Activated T-cell treated with anti-CD3 and anti-CD28 coated beads for 24 hours (primary cell): ENCODE measurements at places on chromosomes 1 and 21.
A peak's percentile ranks its signal among the peaks of the same experiment; 100 is the strongest.

DNA sequence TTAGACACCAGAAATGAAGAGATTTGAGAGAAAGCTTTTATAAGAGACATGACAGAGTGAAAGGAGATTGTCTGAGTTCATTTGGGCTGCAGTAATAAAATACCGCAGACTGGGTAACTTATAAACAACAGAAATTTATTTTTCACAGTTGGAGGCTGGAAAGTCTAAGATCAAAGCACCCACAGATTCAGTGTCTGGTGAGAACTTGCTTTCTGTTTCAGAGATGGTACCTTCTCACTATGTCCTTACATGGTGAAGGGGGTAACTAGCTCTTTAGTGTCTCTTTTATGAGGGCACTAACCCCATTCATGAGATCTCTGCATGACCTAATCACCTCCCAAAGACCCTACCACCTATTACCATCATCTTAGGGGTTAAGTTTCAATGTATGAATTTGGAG is 30.9 kb upstream of the FCRL4 start:
- no peak for DNase-seq

- DNase-seq, result no peak
These were observed 27.7 kb downstream of the CD34 start for GRCh38 chr1:207883104-207883651.

GRCh38 chr1:51686450-51686849 is 69.6 kb downstream of the OSBPL9 start:
- no peak for DNase-seq

DNA sequence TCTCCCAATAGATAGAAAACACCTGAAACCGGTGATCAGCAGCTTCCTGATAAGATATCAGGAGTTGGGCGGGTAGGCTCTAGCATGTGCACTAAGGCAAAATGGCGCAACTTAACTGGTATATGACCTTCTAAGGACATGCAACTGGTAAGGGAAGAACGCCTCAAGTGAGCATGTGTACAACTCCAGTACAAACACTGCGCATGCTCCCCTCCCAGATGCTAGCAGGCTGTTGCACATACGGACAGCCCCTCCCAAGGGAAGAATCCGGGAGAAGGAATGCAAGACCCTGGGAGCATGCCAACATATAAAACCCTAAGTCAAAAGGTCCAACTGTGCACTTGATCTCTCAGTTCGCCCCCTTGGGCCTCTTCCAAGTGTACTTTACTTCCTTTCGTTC is 110.8 kb downstream of the TSEN15 start:
- no peak for DNase-seq

- DNase-seq, result no peak
These were observed 41.5 kb downstream of the KRTAP19-8 start for GRCh38 chr21:30996728-30997127.

GRCh38 chr1:118204105-118204504 is 19.1 kb upstream of the SPAG17 start:
- DNase-seq, result no peak

GRCh38 chr1:23132033-23132432 is 36.6 kb downstream of the LUZP1 start:
- DNase-seq, result no peak

DNA sequence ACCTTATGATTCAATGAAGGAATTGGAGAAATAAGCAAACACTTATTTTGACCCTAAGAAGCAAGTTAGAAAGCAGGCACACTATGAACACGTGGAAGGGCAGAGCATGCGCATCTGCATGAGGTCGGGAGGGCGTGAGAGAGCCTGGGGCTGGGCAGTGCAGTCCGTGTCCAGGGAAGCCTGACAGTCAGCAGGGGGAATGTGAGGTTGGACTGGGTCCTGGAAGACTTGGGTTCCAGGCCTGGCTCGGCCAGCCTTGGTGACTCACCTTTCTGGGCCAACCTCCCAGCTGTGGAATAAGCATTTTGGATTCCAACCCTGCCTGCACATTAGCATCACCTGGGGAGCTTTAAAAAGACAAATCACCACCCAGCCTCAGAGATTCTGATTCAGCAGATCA is 26.6 kb upstream of the LMX1A start:
- no peak for DNase-seq

DNA sequence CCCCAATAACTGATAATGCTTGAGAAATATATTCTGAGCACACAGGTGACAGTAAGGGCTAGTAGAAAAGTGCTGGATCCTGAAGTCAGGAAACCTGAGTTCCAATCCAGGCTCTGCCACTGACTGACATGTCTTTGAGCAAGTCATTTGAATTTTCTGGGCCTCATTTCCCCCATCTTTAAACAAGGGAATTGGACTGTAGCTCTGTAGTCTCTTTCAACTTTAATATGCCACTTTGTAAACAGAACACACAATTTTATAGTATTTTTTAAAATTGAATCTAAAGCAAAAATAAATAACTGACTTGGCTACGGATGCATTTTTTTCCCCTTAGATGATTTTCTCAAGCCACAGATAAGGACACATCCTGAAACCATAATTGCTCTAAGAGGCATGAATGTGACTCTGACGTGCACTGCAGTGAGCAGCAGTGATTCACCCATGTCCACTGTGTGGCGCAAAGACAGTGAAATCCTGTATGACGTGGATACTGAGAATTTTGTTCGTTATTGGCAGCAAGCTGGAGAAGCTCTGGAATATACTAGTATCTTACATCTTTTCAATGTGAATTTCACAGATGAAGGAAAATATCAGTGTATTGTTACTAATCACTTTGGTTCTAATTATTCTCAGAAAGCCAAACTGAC is 37.0 kb downstream of the LRIG2 start:
- no peak for DNase-seq

DNA sequence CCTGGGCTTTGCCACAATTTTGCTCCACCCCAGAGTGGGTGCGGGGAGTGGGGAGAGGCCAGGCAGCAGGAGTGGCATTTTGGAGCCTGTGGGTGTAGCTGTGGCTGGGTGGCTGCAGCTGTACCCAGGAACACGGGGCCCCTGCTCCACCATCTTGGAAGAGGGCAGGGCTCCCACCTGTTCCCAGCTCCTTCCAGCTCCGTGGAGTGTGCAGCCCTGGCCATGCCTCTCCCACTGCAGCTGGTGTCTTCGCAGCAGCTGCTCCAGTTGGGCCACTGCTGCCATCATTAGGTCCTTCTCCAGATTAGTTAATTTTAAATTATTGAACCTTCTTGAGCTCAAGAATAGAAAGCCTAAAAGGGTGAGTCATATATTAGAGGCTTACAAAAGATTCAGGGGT is 17.6 kb downstream of the FAM20B start:
- DNase-seq, result no peak

GRCh38 chr1:31523769-31524168 is 52.5 kb upstream of the TINAGL1 start:
- DNase-seq, result no peak

DNA sequence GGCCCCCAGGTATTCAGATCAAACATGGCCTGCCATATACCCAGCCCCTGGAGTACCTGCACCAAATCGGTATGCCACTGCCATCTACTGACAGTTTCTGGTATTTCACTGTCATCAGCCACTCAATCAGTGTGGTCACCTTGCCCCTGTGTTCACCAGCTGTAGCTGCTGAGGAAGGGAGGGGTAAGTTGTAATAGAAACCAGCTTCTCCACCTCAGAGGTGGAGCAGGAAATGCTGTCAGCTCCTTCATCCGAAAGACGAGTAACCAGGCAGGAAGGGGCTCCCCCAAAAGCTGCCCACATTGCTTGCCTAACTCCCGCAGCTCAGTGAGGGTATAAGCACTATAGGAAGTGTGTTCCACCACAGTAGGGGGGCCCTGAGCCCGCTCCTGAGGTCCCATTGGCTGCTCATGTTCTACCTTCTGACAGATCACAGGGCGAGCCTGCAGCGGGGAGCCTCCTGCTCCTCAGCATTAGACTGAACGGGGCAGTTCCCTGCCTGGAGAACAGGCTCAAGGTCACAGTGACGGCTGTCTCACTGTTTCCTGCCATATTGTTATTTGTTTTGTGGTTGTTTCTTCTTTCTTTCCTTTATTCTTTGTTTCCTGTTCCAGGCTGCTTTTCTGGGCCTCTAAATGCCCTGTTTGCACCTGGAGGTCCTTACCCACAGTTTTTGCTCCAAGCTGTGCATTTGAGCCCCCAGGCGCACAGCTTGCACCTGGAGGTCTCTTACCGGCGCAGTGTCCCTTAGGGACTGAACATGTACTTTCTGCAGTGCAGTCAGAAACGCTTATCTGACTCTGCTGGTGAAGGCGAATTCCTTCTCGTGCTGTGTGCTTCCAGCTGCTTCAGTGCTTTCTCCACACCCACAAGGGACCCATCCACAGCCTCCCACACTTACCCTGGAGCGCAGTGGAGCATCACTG is 1638.3 kb downstream of the MRPL39 start:
- peak; percentile 66 for DNase-seq

DNA sequence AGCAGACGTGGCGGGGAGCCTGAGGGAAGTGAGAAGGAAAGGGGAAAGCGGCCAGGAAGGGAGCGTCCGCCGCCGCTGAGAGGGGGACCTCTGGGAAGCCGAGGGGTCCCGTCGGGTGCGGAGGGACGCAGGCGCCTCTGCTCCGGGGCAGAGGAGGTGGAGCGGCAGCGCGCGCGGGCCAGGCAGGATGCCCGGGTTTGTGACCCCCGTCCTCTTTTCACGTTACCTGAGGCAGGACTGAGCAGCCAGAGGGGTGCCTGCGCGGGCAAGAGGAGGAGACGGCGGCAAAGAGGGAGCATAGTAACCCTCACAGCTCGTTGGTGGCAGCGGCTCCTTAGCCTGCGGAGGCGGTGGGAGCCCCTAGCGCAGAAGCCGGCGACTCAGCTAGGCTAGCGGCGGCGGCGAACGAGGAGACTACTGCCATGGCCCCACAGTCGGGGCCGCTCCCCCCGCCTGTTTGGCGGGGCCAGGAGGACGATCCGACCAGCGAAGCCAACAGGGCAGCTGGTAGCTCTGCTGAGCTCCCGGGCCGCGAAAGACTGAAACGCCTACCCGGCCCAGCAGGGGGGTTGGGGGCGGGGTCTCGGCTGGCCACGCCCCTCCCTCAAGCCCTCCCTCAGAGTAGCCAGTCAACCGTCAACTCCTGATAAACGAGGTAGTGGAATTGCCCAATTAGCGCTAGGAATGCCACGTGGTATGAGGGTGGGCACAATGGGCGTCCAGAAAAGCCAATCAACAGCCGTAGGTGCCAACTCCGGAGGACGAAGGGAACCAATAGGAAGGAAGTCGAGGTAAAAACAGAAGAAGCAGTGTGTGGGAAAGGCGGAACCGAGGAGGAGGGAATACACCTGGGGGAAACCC is at the start of gene TESK2:
Gene TESK2, minus strand, starts transcription at position 538 of the 861 bp plus-strand sequence. CDS start 33,378 bp downstream, outside the sequence.
- DNase-seq, result peak; percentile 95

GRCh38 chr1:54904476-54905048 is 17.6 kb upstream of the DHCR24 start:
- DNase-seq, result no peak

DNA sequence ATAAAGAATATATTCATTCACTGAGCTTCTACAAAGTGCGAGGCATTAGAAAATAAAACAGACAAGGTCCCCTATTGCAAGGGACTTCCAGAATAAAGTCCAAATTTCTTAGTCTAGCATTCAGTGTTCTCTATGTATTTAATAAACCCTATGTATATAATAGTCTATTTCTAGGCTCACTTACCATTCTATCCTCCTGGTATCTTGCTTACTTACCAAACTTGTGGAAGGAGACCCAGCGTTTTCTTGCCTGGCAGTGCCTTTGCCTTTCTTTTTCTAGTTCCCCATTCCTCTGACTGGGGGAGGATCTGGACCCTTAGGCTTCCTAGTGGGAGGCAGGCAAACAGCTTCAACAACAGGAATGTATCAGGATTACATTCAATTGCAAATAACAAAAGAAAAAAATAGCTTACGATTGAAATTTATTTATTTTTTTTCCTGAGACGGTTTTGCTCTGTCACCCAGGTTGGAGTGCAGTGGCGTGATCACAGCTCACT is 690 bp upstream of the RNF19B start:
- DNase-seq, result no peak

DNA sequence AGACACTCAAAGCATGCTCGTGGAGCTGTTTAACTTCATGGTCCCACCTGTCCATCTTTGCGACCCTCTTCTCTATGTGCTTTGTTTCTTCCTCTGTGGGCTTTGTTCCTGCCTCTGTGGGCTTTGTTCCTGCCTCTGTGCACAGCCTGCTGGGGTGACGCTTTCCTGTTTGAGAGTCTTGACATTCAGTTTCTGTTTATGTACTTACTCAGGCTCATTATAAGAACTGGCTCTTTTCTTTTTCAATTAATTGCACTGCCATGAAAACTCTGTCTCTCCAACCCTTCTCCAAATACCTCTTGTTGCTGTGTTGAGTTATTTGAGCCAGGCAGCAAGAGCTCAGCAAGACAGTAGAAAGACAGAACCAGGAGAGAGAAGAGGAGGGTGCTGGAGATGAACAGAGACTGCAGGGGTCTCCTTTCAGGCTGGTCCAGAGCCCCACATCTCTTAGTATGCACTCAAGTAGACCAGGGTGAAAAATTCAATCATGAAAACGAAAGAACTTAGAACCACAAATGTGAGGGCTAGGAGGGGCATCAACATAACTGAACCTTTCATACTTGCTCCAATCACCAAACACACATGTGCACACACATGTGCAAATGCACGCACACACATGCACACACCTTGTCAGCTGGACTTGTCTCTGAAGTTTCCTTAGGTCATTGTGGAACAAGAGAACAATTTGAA is 88.3 kb upstream of the SGIP1 start:
- peak; percentile 48 for DNase-seq

GRCh38 chr1:172003766-172004530 is 162.7 kb downstream of the DNM3 start:
- DNase-seq, result no peak

DNA sequence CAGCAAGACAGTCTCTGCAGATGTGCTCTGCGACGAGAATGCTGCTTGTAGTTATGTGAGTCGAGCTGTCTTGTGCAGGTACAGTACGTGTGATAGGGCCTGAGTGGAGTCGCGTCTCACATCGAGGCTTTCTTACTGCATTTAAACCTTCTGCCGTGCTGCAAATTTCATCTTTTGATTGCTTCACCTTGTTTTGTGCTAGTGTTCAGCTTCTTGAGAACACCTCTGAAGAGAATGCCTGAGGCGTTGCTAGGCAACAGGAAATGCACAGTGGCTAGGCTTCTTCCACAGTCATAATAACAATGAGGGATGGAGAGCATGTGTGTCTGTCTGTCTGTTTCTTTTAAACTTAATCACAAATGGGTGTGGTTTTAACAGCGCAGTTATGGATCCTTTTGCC is 52.9 kb downstream of the MRPS6 start:
- no peak for DNase-seq

- no peak for DNase-seq
These were observed 112.5 kb downstream of the RRAGC start for GRCh38 chr1:38746941-38747600.

DNA sequence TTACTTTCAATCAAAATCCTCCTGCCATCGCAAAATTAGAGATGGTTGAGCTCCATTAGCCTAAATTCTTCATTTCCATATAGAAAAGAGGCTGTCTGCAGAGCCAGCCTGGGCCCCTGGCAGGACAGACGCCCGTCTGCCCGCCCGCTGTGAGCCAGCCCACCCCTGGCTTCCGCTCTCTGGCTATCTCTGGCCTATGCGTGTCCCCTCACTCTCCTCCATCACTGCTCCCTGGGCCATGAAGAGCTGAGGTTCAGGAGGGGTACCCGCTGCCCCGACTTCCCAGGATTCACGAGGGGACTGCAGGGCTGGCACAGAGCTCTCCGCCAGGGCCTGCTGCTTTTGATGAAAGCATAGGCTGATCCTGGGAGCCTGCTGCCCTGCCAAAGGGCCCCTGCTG is 117.6 kb downstream of the CASZ1 start:
- no peak for DNase-seq
